ENCODE measurements at places on chromosomes 6 and 20.

GRCh38 chr20:51867251-51867650 is 64.9 kb upstream of the SALL4 start:
- DNase-seq, result no peak

DNA sequence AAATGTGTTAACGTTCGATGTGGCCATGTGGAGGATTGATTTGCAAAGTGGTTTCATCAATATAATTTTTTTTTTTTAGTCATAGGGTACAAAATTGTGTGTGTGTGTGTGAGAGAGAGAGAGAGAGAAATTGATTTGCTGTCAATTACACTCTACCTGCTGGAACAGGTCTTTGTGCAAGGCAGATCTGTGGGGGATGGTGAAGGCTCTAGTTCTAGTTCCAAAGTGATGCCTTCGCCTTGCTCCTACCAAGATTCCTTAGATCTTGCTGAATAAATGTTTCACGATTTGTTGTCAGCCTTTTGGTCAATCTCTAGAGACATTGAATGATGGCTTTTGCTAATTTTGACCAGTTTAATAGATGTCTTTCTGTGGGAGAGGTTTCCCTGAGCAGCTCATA is 64.8 kb downstream of the SERAC1 start:
- no peak for DNase-seq

DNA sequence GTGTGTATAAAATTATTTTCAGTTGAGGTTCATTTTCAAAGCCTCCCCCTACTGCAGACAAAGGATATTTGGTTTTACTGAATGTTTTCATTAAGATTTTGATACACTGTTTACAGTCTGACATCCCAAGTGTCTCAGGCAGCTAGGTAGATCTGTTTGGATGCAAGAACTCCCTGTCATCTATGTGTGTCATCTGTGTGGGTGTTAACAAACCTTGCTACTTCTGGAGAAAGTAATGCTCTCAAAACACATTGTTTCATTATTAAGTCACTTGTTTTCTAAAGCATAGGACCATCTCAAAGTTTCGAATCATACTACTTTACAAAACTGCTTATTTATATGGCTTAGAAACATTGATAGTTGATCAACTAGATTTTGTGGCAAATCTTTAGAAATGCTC is 114.5 kb upstream of the TMEM170B start:
- no peak for DNase-seq

DNA sequence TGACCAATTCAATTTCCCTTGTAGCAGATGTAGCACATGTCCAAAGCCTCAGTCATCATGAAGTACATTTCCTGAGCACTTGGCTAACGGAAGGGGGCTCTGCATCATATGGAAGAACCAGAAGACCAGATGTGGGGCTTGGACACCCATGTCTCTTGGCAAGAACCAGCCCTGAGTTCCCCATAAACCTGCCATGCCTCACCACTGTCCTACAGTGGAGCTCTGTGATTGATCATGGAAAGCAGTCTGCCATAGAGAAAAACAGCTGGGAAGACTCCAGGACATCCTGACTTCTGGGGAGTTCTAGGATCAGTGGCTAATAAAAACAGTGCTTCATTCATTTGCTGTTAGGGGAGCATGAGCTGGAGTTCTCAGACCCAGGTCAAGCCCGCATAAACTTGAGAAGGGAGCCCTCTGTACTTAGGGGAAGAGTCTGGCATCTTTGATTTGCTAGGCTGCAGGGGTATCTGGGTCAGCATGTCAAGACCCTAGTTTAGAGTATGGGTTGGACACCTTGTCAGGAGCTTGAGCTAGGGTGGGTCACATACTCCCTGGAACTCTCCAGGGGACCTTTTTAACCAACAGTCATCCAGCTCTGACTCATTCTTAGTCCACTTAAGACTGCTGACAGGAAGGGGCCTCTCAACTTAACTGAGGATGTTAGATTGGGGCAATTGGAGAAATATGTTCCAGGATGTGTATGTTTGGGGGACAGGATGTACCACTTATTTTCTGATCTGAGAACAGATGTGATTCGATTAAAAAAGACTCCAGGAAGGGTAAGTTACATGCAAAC is 26.3 kb upstream of the TRAM2 start:
- peak; percentile 50 for DNase-seq

Data from HTR-8/SVneo (cell line).